ENCODE measurements at places on chromosomes 6 and 20.

DNA sequence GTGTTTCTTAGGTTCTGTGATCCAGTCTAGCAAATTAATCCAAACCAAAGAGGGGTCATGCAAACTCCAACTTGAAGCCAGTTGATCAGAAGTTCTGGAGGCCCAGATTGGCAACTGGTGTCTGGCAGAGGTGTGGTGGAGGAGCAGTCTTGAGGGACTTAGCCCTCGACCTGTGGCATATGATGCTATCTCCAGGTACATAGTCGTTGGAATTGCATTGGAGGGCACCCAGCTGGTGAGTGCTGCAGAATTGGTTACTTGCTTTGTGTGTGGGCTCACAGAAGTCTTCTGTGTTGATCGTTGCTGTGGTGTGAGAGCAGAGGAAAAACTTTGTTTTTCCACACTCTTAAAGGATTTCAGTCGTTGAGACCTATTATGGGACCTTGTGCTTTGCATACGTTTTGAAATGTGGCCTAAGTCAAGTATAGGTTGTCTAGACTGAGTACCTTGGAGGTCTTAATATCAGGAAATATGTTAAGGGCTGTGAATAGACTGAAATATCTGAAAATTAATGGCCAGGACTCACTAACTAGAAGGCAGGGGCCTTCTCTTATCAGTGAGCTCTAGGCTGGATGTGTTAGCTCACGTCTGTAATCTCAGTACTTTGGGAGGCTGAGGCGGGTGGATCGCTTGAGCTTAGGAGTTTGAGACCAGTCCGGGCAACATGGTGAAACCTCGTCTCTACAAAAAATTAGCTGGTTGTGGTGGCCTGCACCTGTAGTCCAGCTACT, 7.8 kb downstream of the PANK2 start:
- DNase-seq: no peak

GRCh38 chr6:16671302-16672289, 89.7 kb downstream of the ATXN1 start:
- no peak for DNase-seq

GRCh38 chr6:52020945-52021570, 66.4 kb downstream of the PKHD1 start:
- DNase-seq: no peak

GRCh38 chr20:57532104-57532503, 7.2 kb upstream of the CTCFL start:
- DNase-seq: no peak

DNA sequence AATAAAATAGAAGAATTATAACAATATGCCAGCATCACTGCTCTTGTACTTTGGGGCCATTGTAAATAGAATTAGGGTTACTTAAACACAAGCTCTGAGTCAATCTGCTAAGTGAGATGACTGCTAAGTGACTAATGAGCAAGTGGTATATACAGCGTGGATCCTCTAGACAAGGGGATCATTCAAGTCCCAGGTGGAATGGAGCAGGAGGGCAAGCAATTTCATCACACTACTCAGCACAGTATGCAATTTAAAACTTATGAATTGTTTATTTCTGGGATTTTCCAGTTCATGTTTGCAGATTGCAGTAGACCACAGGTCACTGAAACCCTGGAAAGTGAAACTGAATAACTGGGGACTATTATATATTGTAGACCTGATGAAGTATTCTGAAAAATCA, 235.3 kb downstream of the BTBD3 start:
- no peak for DNase-seq

- no peak for DNase-seq
Measured at GRCh38 chr6:111980143-111980542, 73.8 kb upstream of the CCN6 start.

- DNase-seq: no peak
Measured at GRCh38 chr6:136127873-136128272, 122.2 kb downstream of the MTFR2 start.

DNA sequence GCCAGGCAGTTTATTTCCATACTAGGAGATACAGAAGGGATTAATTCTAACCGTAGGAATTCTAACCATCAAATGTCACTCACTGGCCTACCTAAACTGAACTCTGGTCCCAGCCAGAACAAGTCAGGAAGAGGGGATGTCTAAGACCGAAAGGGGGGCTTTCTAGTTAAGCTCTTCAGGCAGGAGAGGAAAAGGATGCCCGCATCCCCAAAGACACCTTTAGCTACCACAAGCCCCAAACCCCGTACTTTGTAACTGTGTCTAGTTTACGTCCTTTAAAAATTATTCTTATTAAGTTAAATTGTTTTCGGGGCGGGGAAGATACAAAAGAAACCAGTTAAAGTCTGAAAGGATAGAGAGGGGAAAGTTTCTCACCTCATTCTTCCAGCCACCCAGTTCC, 1.2 kb upstream of the ZNF76 start:
- DNase-seq: no peak

DNA sequence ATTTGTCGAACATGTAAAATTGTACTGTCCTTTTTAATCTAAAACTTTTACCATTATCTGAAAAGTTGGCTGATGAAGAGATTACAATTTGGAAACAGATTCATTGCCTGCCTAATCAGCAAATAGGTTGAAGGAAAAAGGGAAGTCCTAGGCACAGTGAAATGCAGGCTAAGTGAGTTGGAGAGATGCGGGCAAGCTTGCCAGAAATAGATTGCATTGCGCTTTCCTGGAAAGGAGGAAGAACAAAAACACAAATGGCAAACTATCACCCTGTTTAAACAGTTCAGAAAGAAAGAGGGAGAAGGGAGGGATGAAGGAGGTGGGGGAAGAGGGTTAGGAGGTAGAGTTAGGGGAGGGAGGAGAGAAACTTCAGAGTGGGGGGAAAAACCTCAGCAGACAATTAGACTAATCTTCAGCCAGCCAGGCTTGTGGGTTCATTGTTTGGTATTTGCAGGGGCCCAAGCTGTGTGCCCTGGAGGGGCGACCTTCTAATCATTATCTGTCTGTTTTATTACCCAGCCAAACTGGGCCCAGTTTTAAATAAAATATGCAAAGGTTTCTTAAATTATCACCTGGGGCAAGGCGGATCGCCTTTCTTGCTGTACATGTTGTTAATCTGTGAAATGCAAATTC, 465.2 kb downstream of the TFAP2B start:
- no peak for DNase-seq

GRCh38 chr6:4967301-4968030, 36.4 kb downstream of the RPP40 start:
- DNase-seq: no peak

DNA sequence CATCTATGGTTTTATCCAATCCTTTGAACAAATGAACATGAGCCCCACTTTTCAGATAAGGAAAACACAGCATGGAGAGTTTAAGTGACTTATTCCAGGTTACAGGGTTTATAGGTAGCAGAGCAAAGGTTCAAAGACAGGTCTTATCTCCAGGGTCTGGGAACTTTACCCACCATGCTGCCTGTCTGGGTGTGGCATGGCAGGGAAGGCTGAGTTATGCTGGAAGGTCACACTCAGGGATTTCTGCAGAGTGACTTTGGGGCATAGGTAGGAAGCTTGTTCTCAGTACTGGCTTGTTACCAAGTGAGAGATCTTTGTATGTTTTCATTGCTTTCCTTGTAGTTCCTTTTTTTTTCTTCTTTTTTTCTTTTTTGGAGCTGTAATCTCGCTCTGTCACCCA, 1.8 kb downstream of the ZNF831 start:
- no peak for DNase-seq

GRCh38 chr6:2715737-2716136, 35.0 kb downstream of the MYLK4 start:
- no peak for DNase-seq

DNA sequence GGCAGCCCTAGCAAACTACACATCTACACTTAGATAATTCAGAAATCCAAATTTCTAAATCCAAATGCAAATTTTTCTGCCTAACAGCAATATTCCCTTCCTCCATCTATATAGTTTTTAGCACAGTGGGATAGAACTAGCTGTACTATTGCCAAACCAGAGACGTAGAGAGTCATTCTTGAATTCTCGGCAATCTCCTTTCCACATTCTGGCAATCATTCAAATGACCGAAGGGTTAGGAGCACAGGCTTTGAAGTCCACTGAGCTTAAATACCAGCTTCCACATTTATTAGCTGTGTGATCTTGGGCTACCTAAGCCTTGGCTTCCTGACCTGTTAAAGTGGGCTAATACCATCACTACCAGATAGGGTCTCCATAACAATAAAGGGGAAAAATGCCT, 3.1 kb upstream of the RPS12 start:
- no peak for DNase-seq

DNA sequence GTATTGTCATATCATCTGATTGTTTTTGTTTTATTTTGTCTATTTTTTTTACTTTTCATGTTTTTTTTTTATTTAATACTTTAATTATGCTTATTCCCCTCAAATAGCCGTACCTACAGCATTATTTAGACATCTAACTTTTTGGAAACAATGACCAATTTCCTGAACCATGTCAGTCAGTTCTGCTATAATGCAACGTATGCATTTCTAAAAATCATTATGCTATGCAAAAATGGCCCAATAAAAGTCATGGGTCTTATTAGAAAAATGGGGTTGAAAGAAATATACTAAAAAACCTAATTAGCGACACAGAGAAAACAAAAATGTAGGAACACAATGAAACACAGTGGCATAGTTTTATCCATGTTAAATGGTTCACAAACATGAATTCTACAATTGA, 1454.7 kb downstream of the GRIK2 start:
- no peak for DNase-seq

DNA sequence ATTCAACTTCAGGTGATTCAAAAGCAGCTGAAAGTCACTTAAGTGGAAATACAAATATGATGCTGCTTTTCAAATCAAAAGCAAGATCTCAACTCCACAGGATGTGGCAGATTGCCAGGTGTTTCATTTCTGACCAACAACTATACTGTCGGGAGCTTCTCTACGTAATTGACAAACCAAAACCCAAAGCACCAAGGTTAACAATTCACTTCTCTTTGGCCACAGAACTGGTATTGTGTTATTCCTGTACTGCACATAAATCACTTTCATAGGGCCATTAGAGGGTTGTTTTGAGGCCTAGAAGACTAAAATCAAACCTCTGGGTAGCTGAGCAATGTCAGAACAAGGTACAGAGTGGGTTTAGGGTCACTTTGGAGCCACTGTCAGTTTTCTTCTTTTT, 169.7 kb downstream of the HAO1 start:
- no peak for DNase-seq

- DNase-seq: no peak
Measured at GRCh38 chr6:70315079-70315751, 12.3 kb upstream of the COL9A1 start.

DNA sequence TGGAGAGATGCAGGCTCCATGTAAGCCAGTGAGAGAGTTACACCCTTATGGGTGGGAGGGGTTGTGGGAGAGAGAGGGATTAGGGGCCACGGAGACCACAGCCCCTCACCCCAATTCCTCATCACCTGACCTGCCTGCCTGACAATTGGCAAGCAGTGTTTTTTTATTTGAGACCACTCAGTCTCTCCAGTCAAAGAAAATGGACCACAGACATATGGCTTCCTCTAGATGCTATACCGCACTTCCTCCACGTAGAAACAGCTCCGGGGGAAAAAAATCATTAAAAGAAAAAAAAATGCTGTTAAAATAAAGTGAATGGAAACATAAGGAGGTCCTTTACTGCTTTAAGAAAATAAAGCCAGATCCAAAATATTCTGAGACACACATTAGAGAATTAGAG, 152.7 kb downstream of the MYLK4 start:
- DNase-seq: no peak

- no peak for DNase-seq
Measured at GRCh38 chr6:41652866-41653652, 14.8 kb downstream of the MDFI start.

DNA sequence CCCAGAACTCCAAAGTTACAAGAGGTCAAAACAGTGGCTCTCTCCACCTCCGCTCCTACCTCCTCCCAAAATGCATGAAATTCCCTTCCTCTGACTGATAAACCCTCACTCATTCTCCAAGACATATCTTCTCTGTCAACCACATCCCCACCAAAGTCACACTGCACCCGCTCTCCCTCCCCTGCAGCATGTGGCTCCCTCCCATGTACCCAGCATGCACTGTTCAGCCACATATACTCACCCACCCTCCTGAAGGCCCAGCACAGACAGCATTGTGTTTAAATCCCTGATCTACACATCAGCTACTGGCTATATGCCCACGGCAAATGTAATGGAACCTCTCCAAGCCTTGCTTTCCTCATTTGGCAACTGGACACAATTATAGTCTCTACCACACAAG, 5.5 kb upstream of the POU5F1 start:
- no peak for DNase-seq

DNA sequence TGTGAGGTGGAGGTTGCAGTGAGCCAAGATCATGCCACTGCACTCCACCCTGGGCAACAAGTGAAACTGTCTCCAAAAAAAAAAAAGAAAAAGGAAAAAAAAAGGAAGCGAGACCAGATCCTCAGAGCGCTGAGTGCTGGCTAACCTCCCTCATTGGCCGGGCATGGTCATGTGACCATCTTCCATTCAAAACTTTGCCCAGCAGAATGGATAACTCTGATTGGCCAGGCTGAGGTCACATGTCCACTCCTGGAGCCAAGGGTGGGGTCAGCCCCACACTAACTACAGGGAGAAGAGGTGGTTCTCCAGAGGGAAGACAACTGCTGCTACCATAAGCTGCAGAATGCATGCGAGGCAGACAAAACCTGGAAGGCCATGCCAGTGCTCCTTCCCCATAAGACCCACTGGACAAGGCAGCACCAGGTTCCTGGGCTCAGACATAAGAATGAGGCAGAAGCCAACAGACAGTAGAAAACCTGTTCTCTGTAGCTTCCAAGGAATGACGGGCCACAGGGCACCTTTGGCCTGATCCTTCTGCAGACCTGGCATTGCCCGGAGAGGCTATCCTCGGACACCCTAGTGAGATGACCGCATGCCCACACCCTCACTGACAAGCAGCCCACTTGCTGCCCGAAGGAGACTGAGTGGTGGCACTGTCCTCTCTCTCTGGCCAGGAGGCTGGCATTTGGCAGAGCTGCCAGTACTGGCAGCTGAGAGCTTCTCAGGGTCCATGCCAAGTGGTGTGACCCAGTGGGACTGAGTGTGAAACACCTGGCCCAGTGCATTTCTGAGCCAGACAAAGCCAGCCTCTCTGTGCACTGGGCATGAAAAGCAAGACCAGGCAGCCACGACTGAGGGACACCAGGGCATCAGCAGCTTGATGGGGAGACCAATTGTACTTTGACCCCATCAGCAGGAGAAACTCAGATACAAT, 311.9 kb upstream of the SULF2 start:
- DNase-seq: peak; percentile 75

- no peak for DNase-seq
Measured at GRCh38 chr20:18585134-18585533, 2.7 kb upstream of the DTD1 start.

Data from RWPE2 (cell line).